NCI-H1436 treated with DMSO at 0.1 percent for 48 hours (cell line): ENCODE measurements at places on chromosomes 3 and 15.

- DNase-seq, result no peak
These were observed 815.1 kb downstream of the VGLL3 start for GRCh38 chr3:86175593-86176444.

DNA sequence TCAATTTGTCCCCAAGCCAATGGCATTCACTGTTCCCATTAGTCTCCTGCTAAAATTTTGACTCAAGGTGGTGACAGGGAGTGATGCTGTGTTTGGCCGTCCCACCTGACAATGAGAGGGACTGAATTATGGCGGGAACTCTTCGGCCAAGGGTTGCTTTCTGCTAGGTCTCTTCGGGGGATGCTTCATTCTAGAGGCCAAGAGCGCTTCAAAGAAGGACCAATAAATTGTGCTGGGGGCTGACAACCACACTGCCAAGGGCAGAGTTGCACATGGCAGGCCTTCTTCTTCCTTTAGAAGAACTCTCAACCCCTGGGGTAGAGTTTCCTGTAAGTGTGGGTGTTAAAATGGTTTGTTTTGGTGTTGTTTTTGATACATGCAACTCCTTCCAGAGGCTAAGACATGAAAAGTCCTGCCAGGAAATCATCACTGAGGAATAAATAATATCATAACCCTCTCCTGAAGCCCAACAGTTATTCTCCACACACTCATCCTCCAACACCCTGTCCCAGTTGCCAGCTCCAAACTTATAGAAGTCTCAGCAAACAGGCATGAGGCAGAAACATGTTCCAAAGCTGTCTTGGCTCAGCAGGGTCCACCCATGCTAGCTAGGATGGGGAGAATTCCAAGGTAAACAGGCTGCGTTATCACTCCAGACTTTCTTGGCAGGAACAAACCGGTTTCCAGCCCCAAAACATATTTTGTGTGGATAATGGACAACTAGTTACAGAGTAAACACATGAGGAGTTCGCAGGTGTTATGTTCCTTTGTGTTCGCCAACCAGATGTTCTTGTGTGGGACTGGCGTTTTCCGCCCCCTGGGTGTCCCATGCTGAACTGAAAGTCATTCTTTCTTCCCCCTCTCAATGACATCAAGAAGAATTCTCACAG is 396.7 kb upstream of the RGMA start:
- DNase-seq, result no peak

GRCh38 chr15:93656041-93656440 is 567.0 kb upstream of the RGMA start:
- no peak for DNase-seq

DNA sequence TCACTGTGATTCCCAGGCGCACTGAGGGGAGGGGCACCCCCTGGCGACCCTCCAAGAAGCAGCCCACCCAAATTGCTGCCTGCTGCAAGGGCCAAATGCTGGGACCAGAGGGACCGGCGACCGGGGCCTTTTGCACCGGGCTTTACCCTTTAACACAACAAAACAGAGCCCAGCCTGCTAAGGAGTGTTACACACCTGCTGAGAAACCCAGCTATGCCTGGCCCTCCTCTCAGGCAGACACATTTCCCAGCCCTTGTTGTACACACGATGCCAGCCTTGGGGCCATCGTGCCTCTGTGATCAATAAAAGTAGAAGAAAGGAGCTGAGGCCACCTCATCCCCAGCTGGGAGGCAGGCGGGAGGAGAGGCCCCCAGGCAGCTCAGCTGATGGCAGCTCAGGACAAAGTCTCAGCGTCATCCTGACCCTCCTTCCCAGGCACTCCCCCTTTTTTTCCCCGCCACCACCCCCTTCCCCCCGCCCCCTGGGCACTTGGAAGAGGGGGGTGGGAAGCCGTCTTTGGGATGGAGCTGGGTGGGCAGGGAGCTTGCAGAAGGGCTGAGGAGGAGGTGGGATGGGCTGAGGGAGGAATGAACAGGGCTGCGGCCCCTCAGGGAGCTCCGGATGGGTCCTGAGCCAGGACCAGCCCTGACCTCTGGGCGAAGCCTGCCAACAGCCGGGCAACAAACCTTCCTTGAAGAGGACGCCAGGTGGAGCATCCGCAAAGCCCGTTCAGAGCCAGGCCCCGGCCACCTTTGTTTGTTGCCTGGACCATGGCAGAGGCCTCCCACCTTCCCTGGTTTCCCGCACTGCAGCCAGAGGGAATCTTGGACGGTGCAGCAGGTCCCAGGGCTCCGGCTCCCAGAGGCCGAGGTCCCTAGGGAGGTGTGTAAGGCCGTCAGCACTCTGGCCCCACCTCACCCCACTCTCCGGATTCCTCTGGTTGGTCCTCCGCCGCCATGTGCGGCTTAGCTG is 45.9 kb upstream of the SEC61A1 start:
- no peak for DNase-seq

DNA sequence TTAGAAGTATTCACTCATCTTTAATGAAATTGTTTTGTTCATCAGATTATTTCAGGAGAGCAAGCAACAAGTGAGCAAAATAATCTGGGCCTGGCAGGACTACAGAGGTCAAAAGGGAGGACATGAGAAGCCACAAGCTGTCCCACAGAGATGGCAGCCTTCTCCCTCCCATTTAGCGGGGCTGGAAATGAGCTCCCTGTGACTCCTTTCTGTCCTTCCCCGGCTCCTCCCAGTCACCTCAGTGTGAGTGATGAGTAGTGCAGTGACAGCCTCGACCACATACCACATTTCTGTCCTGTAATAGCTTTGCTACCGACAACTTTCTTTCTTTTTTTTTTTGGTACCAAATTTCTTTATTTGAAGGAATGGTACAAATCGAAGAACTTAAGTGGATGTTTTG is 38.0 kb downstream of the RAB7A start:
- no peak for DNase-seq

DNA sequence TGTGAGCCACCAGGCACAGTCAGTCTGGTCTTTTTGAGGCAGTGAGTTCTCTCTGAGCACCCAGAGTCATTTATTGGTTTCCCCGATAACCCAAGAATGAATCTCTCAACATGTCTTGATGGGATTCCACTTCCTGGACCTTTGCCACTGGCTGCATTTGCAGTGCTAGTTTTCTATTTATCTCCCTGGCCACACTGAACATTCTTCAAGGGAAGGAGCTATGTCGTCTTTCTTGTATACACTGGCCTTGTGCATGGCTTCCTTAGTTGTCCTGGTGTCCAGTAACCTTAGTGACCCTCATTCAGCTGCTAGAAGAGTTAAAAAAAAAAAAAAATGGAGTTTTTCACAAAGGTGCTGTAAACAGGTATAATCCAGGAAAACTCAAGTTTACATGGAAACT is 64.9 kb upstream of the CMTM7 start:
- no peak for DNase-seq

- DNase-seq, result no peak
These were observed 318.4 kb upstream of the GOLIM4 start for GRCh38 chr3:168414149-168414548.

- no peak for DNase-seq
These were observed 28.9 kb downstream of the TLNRD1 start for GRCh38 chr15:81029414-81030300.

GRCh38 chr15:99409097-99409473 is 156.7 kb upstream of the MEF2A start:
- no peak for DNase-seq

DNA sequence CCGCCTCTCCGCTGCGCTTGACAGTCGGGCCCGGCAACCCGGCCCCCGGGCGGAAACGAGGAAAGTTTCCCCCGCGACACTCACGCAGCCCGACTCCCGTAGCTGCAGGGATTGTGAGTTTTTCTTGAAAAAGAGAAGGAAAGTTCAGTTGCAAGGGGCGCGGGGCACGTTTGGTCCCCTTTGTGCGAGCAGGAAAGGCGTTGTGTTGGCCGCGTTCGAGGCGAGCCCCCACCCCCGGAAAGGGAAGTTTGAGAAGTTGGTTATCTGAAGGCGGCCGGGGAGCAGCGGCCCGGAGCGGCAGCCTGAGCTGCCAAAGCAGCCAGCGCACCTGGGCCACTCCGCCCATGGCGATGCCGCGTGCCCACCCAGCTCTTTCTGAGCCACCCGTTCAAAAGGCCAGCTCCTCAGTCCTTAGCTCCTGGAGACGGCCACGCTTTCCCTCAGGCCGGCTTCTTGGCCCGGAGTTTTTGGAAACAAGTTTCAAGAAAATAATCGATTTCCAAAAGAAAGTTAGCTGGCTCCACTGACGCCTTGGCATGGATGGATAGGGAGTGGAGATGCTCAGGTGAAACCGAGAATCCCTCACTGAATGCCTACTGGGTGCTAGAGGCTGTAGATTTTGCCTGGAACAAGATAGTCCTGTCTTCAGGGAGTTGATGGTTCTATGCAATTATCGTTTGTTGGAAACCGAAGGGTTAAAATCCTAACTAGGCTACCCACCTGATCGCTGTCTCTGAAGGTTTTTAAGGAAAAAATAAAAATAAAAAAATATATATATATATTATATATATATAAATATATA is 832 bp downstream of the TGFBR2 start:
- no peak for DNase-seq

DNA sequence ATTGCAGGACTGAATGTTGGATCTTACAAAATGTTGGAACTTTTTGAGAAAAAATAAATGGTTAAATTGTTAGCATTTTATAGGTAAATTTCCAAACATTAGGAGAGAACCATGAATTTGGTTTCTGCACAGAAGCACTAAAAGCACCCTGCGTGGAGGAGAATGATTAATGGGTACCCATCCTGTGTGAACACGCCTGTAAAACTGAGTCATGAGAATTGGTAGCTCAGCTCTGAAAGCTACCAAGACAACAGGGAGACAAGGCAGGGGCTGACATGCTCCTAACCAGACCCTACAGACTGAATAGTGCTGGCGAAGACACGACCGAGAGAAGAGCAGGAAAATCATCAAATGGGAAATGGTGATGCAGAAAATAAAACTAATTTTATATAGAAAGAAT is 32.4 kb upstream of the MTMR10 start:
- DNase-seq, result no peak

GRCh38 chr3:152190636-152191183 is 78.0 kb upstream of the MBNL1 start:
- DNase-seq, result no peak

DNA sequence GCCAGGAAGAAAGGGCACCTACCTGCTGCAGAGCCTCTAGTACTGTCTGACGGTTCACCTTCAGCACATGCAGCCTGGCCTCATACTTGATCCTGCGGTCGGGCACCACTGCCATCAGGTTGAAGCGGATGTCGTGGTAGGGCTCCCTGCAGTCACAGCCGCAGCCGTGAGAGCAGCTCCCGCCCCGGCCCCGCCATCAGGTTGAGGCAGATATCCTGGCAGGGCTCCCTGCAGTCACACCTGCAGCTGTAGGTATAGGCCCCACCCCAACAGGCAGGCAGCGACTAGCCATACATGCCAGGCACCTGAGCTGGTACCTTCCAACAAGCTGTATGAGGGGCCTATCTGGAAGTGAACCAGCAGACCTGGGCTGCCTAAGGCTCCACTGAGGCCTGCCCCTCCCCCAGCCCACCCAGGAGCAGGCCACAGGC is 38.7 kb downstream of the SEMA3G start:
- no peak for DNase-seq

DNA sequence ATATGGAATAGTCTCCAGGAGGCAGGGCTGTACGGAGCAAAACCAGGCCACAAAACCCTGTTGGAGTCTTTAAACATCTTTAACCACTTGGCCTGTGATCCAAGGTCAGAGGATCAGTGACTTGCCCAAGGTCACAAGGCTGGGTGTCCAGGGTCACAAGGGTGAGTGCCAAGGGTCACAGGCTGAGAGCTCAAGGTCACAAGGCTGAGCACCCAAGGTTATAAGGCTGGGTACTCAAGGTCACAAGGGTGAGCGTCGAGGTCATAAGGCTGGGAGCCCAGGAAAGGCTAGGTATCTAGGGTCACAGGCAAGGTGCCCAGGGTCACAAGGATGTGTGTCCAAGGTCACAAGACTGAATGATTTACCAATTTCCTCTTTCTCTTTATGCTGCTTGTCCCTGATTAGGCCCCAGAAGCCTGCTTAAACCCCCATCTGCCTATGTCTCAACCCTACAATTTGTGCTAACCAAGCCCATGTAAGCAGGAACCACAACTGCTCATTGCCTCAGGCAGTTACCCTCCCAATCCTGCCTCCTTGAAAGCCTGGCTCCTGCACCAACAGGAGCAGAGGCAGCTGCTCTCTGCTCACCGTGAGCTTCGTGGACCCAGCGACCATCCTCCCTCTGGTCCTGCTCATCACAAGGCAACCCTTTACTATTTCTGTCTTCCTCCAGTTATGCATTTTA is 51.5 kb downstream of the MGLL start:
- no peak for DNase-seq

DNA sequence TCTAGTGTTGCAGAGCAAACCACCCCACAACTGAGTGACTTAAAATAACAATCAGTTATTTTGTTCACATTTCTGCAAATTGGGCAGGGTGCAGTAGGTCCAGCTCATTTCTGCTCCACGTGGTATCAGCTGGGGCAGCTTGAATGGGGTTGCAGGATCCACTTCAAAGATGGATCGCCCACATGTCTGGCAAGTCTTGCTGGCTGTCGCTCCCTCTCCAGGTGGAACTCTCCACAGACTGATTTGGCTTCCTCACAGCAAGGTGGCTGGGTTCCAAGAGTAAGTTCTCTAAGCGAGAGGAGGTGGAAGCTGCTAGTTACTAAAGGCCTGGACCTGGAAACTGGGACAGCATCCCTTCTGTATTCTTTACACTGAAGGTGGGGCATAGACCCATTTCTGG is 213.3 kb downstream of the SLC9A9 start:
- no peak for DNase-seq

GRCh38 chr3:115254492-115255196 is 107.6 kb upstream of the ZBTB20 start:
- no peak for DNase-seq

DNA sequence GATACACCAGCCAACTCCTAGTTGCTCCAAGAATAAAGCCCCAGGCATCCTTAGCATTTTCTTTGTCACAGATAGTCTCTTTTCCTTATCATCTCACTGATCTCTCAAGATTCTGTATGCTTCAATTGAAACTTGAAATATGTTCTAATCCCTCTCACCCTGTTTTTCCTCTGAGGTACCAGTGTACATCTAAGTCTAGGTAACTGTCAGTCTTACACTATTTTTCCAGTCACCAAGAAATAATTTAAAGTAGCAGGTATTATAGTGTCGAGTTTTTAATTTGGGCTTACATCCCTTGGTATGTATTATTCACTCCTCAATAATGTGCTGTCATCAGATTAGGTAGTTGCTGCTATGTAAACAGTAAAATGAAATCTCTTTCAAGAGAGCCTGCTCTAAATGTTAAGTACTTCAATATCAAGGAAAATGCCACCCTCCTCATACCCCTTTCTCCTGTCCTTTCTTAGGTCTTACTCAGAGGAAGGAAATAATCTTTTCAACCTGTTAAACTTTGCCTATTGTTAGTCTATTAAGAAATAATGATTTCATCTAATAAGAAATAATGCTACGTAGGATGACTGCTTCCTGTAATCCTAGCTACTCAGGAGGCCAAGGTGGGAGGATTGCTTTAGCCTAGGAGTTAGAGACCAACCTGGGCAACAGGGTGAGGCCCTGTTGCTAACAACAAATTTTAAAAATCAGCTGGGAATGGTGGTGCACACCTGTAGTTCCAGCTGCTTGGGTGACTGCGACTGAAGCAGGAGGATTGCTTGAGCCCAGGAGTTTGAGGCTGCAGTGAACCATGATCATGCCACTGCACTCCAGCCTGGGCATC is 39.8 kb downstream of the TSC22D2 start:
- DNase-seq, result no peak

GRCh38 chr15:67843571-67844387 is 3.9 kb upstream of the RNU6-1 start:
- no peak for DNase-seq
